ENCODE measurements at places on chromosomes 4 and X.

DNA sequence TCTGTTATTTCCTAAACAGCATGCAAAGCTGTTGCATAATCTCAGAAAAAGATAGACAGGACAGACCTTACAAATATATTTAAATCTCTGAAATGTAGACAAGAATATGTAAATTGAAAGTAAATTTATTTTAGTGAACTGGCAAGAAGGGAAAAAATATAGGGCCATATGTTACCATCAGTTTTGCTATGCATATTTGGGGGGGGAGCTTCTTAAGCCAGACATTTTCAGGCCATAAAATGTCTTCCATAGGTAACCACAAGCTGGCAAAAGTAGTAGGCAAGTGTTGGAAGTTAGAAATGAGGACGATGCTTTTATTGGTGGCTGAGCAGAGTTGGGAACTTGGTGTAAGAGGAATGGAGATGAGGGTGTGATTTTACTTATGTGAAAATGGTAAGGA lies 272.0 kb upstream of the CXXC4 start:
- no peak for DNase-seq

GRCh38 chr4:41572516-41572915 lies 34.6 kb downstream of the LIMCH1 start:
- DNase-seq, result no peak

GRCh38 chr4:8045909-8046308 lies 106.2 kb upstream of the AFAP1 start:
- DNase-seq, result no peak

DNA sequence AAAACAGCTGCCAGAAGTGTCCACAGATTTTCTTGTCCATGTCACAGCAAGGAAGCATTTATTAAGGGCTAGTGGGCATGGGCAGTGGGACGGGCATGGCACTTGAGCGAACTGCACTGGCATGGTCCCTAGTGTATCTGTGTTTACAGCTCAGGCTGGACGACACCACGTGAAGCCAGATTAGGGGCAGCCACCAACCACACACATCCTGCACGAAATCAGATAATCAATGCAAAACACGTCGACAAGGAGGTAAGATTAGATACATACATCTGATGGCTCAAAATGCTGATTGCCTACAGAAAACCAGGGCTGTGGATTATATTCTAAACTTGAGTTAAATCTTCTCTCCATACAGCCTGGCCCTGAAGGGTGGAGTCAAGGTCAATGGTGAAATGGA lies 103.8 kb upstream of the ATP6AP2 start:
- DNase-seq, result no peak

- no peak for DNase-seq
These were observed 131.8 kb downstream of the OR13H1 start for GRCh38 chrX:131675596-131676194.

GRCh38 chrX:1500701-1501624 lies 36.0 kb downstream of the P2RY8 start:
- DNase-seq, result no peak

DNA sequence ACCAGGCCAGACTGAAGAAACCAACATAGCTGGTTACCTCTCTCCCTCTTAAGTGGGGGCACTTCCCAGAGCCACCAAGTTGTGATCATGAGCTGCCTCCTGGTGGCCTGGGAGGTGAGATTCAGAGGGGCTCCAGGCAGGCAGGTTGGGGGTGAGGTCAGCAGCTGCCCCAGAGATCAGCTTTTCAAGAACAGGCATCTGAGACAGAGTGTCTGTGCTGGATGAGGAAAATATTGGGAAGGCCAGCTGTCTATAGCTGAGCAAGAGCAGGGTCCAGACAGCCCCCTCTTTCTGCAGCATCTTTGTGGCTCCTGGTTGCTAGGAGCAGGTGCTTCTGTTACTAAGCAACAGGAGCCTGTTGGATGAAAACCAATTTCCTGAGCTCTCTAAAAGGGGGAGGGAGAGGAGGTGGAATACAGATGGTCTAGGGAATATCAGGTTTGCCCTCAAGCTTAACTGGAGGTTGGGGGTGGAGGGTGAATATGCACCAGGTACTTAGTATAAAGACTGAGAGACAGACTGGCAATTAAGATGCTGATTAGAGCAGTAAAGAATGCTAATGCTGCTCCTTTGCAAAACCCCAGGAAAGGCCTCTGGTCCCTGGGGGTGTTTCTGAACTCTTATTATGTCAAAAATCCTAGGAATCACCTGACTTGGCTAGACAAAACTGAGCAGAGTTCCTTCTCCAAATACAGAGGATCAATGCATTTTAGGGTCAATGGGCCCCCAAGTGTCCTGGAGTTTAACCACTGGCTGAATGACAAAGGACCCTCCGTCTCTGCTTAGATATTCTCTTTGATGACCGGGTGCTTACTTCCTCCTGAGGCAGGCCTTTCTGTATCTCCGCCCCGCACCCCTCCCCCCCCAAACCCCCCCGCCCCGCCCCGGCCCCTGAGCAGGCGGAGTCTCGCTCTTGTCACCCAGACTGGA lies 21.4 kb downstream of the ZCCHC13 start:
- no peak for DNase-seq

- no peak for DNase-seq
These were observed 1.7 kb upstream of the DCTD start for GRCh38 chr4:182918791-182919302.

GRCh38 chr4:15918484-15919129 lies 19.9 kb downstream of the FGFBP1 start:
- DNase-seq, result no peak

DNA sequence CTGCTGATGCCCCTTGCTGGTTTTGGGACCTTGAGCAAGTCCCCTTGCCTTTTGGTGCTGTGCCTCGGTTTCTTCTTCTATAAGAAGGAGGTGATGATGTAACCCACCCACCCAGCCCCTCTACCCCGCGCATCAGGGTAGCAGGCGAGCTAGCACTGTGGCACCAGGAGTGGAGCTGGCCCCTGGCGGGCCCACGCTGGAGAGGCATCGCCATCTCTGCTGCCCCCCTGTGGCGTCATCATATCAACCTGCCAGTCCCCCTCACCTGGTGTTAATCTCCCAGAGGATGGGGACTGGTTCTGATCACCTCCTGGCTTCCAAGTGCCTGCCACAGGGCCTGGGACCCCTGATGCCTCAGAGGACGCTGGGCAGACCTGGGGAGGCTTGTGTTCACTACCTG lies 6.3 kb upstream of the SORCS2 start:
- no peak for DNase-seq

DNA sequence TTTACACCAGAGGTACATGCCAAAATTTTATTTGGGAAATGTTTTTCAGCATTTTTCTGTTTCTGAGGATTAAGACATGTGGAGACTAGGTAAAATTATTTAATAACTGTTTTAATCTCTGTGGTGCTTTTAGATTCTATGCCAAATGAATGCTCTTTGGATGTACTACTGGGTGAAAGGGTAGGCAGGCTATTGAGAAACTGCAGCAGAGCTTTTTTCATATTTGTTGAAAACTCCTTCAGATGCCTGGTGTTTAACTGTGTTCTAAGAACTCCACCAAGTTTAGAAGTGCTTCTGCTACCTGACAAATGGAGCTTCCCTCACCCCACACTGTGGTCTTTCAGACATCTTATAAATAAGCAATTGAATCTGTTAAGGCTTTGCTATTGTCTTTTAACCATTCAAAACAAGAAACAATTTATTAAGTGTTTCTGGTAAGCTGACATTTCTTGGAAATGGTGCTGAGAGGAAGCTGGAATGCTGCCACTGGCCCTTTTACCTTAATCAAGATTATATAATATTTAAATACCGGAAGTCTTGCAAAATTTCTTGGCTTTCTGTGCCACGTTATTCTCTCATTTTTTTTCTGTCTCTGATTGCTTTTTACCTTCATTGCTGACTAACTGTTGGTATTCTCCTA lies 51.2 kb upstream of the CYSLTR1 start:
- DNase-seq, result peak; percentile 2

GRCh38 chrX:40155589-40156469 lies 58.1 kb upstream of the BCOR start:
- DNase-seq, result no peak

DNA sequence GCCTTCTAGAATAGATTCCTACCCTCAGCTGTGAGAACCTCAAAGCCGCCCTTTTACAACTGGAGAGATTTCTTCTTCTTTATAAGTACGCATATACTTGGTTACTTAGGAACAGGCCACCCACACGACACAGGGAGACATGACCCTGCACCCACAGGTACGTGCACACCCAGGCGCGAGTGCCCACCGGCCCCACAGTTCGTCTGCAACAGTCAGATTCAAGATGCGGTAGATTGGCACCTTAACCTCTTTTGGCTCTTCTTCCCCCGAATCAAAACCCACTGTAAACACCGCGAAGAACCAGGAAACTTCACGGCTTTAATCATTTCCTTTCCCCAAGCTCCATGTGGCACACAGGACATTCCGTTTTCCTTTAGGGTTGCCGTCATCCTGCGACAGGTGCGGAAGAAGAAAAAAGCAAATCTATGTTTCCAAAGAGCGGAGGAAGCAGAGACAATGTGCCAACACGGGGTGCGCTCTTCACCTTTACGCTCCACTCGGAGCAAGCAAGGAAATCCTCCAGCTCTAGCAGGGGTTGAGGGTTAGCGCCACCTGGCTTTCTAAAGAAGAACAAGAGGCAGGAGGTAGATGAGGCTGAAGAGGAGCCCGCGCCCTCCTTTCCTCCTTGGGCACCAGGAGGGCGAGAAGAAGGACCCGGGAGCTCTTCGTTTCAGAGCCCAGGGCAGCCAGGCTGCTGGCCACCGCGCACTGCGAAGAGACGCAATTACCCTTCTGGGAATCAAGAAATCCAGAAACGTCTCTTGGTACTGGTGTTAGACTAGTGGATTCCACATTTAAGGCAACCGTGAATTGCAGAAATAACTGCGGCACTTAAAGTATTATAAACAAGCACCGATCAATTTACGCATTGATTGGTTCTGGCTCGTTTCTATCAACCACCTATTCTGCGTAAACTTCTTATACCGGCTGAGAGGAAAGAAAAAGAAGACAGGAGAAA lies 35.7 kb downstream of the HAND2 start:
- DNase-seq, result peak; percentile 62

DNA sequence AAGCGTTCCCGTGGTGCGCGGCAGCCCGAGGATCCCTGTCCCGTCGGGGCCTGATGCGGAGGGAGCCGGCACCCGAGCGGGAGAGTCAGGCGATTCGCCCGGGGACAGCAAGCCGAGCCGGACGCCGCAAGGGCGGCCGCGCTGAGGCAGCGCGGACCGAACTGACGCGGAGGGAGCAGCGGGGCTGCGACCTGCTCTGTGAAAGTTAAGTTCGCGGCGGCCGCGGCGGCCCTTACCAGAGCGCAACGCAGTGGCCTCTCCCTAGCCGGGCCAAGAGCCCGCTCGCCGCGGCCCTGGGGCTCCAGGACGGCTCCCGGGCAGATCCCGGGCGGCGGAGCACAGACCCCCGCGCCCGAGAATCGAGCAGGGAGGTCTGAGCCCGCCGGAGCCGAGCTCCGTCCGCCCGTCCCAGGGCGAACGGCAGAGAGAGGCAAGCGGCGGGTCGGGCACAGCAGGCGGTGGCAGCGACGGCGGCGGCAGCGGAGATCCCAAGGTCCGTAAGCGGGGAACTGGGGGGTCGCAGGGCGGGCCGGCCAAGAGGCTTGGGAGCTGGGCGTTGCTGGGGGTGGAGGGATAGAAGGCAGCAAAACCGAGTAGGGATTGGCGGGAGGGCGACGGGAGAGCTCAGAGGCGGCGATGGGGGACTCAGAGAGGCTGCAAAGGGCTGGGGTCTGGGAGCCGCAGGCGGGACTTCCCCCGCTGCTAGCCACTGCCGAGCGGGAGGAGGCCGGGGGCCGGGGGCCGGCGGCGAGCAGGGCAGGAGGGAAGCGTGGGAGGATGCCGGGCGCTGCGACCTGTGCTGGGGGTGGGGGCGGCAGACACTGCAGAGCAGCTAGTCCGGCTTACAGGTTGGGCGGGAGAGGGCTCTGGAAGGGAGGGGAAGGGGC lies 1.0 kb downstream of the GPR50 start:
- DNase-seq, result no peak

DNA sequence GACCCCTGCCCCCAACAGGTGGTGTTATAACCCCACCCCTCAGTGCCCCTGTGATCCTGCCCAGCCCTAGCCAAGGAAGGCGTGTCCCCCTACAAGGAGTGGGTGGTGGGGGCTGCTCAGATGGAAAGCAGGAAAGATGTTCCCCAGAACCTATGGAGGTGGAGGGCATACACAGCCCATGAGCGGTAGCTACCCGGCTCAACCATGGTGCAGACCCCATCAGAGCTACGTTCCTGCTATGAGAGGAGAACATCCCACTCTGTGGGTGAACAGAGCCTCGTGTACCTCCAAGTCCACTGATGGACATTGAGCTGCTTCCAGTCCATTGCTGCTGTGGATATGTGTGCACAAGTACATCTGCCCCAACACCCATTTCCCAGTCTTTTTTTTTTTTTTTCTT lies 71.1 kb downstream of the SHOX start:
- DNase-seq, result no peak

GRCh38 chrX:114962209-114962608 lies 55.2 kb downstream of the IL13RA2 start:
- no peak for DNase-seq

GRCh38 chr4:4395849-4396627 lies 9.1 kb downstream of the NSG1 start:
- no peak for DNase-seq

GRCh38 chr4:169120624-169121023 lies 110.6 kb upstream of the CBR4 start:
- no peak for DNase-seq

DNA sequence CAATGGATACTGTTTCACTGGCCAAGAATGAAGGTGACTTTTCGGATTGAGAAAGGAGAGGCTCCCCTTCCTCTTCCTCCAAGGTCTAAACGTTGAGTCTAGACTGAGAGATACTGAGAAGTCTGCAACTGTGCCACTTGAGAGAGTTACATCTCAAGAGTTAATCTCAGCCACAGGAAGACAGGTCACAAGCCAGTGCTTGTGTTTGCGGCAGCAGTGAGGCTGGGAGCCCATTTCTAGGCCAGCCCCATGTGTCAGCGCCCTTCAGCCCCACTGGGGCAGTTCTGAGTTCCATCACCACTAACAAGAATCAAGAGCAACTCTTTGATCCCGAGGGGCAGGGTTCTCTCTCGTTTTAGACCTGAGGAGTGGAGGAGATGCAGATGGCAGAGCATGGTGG lies 7.3 kb upstream of the SEC24D start:
- DNase-seq, result no peak

DNA sequence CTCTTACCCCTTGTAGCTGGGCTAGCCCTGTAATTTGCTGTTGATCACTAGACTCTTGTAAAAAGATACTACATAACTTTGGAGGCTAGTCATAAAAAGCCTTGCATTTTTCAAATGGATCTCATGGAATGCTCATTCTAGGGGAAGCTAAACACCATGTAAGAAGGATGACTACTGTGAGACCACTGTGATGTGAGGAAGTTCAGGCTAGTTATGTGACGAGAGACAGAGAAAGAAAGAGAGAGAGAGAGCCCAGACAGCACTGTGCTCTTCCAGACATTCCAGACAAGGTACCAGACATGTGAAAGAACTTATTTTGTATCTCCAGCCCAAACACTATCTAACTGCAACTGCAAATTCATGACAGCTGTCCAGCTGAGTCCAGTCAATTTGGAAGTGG lies 404.6 kb upstream of the PITX2 start:
- DNase-seq, result no peak

All from fibroblast of gingiva (primary cell).